ENCODE measurements at places on chromosomes 13 and 19. TPM values are rescaled to one million over a fixed set of nuclear protein-coding genes. Genes with fewer than 3 reads are reported as not detected.

ZNF100 gene
- total RNA-seq = 5.5 TPM

- no peak for DNase-seq
Observed at GRCh38 chr19:46217476-46217875, 12.1 kb upstream of the IGFL1 start.

ZNF284 gene
- total RNA-seq = 3.1 TPM

CDC34 gene
- 72.6 TPM for total RNA-seq

GGACT gene
- total RNA-seq = 3.9 TPM

DNA sequence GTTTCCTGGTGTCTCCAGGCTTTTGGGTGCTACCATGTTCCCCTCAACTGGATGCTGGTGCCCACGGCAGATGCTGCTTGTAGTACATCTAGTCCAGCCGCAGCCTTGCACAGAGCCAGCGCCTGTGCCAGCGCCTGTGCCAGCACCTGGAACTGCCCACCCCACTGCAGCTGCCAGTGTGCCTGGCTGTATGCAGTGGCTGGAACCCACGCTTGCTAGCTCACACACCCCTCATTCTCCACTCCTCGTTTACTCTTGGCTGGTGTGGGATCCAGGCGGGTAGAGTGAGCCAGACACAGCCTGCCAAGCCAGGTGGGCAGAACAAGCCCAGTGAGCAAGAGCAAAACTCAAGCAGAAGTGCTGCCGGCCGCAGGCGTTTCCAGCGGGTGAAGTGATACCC lies 428.6 kb downstream of the SLITRK1 start:
- no peak for DNase-seq

SOX21 gene
- not detected for total RNA-seq

GRCh38 chr19:35293363-35293739 lies 1.4 kb downstream of the MAG start:
- DNase-seq = no peak

GRCh38 chr13:71828564-71828963 lies 38.4 kb downstream of the DACH1 start:
- DNase-seq = no peak

GRCh38 chr13:29502391-29503008 lies 93.0 kb downstream of the SLC7A1 start:
- DNase-seq = no peak

GRCh38 chr19:14185158-14185557 lies 20.8 kb downstream of the ADGRL1 start:
- no peak for DNase-seq

ZNF578 gene
- 0.98 TPM for total RNA-seq

ZNF91 gene
- total RNA-seq = 81.0 TPM

- DNase-seq = peak; percentile 59
Observed at GRCh38 chr19:32339988-32340874, 5.2 kb upstream of the ZNF507 start.

OR10H1 gene
- total RNA-seq = not detected

DNA sequence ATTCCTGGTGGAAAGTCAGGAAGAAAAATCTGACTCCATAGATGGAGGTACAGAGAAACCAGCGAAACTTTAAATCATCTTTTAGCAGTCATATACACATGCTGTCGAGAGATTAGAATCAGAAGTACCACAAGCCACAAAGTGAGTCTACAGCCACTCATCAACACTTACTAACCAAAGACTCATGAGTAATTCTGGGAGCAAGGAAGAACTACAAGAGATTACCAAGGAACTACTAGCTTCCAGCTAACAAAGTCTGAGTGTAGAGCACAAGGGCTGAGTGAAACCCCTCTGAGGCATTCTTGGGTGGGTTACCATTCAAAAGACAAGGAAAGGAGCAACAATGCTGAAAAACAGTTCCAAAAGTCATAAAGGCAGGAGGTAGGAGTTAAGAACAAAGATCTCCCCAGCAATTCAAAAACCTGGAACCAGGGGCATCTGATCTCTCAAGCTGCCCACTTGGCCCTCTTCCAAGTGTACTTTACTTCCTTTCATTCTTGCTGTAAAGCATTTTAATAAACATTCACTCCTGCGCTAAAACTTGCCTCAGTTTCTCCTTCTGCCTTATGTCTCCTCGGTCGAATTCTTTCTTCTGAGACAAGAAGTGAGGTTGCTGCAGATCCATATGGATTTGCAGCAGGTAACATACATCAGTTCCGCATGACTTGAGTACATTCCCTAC lies 13.0 kb downstream of the RBM26 start:
- DNase-seq = no peak

- DNase-seq = no peak
Observed at GRCh38 chr19:50649433-50650391, at the start of gene C19orf81. TSS of gene C19orf81 (plus strand) at chr19:50649445. CDS start at chr19:50649445, 0 bp downstream.

DNA sequence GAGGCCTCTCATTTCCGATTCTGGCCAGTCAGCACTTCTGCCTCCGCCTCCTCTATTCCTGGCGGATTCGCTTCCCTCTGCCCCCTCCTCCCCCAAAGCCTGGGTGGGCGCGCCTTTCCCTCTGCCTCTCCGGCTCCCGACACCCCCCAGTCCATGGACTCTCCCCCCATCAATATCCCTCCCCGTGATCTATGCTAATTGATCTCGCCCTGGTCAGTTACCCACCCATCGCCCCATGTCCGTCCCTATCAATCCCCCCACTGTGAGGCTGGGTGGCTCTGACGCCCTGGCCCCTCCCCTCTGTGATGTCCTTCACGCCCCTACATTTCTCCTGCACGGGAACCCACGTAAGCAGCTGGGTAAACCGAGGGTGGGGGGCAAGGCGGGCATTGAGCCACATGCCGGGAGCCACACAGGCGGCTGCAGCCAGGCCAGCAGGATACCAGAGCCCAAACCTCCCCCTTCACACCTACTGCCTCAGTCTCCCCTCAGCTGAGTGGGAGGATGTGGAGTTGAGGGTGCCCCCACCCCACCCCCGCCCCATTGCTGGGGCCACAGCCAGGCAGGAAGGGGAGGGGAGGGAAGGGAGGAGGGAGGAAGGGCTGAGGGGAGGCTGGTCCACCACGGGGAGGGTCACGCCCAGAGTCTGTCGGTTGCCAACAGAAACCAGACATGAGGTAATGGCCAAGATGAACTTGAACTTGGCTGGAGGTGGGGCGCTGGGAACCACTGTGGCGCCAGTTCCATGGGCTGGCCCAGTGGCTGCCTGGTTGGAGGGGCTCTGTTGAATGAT lies 21.0 kb downstream of the SMIM24 start:
- DNase-seq = peak; percentile 87

DNA sequence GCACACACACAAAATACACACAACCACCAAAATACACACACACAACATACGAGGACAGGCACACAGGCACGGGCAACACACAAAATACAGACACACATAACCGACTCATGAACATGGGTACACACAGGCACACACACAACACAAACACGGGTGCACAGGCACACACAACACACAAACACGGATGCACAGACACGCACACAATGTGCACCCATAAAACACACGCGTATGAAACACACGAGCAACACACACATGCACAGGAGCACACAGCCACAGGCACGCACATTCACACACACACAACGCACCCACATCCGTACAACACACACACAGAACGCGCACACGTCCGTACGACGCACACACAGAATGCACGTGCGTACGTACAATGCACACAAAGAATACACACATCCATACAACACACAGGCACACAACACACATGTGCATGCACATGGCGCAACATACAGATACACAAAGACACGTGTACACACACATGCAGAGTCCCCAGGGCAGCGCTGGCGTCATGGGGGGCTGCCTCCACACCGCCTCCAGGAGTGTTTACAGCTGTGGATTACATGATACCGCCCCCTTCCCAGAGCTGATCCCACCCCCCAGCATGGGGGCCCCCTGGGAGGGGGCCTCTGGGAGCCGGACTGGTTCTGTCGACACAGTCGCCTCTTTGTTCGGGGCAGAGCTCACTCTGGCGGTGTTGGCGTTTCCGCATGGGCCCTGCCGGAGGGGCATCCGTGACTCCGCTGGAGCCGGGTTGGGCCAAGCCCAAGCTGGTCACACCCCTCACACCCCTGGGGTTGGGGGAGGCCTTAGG lies 2.9 kb downstream of the SBNO2 start:
- no peak for DNase-seq

GRCh38 chr19:32330213-32330857 lies 15.1 kb upstream of the ZNF507 start:
- DNase-seq = no peak

PALM gene
- 98.8 TPM for total RNA-seq

- no peak for DNase-seq
Observed at GRCh38 chr13:78777976-78778375, 119.0 kb upstream of the OBI1 start.

UNC13A gene
- 0.60 TPM for total RNA-seq

CNMD gene
- not detected for total RNA-seq

RNF225 gene
- total RNA-seq = not detected

DNA sequence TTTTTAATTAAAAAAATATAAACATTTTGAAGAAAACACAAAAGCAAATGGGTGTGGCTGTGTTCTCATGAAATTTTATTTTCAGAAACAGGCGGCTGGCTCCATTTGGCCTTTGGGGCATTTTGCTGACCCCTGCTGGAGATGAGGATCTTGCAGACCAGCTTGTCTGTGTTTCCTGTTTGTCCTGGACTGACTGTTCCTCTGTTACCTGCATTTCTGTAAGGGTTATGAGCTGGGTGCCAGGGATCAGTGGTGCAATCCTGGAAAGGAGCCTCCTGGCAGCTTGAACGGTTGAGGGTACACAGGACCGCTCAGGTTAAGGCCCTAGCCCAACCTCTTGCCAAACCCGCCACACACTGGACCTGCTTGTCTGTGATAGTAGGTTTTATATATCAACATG lies 49.9 kb downstream of the ZNF787 start:
- no peak for DNase-seq

GRCh38 chr19:46423188-46423587 lies 5.5 kb downstream of the PNMA8C start:
- DNase-seq = no peak

ADGRE3 gene
- total RNA-seq = not detected

MAP3K10 gene
- total RNA-seq = 12.7 TPM
